NCI-H2029 (cell line): ENCODE measurements at places on chromosomes 6 and 20.

DNA sequence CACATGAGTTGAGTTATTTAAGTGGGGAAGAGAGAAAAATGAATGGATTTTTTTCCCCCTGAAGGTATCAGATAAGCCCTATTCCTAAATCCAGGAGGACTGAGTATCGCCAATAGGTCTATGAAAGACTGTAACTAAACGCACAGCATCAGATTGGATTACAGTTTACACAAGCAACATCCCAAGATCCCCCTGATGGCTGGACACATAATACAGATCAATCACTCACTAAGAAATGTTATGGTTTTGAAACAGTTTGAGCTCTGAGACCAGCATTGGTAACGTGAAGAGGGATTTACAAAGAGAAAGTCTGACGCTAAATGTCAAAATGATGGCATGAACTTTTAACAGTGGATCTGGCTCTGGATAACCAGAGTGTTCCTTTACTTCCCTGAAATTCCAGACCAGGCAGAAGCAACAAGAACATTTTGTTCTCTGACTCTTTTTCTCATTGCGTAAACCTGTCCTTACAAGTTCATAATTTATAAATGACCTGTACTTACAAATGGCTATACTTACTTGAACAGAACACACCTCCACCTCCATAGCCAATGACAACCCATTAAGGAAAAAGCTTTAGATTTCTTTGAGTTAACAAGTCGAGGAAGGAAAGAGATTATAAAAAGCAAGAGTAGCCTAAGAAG lies 131.8 kb upstream of the BEND3 start:
- DNase-seq, result no peak

GRCh38 chr20:13552061-13552460 lies 86.7 kb downstream of the TASP1 start:
- DNase-seq, result no peak

DNA sequence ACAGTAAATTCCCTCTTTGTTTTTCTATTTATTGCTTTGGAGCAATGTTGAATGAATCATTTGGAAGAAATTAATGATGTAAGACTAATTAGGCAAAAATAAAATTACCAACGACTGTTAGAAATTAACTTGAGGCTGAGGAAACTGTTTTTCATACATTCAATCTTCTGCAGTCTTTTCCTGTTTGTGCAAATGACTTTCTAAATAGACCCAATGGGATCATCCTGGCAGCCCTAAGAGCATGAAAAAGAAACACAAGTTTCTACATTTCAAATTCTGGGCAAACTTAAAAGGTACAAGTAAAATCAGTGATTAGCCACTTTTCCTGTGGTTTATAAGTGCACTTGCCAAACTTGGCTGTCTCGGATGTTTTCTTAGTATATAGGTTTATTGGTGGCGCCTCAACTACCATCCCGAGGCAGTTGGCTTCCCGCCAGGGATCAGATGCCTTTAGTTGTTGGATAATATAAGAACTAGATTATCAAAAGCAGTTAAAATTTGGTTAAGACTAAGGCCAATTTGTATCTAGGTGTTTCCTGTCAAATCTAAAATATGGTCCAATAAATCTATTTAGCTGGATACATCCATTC lies 181.2 kb downstream of the ISM1 start:
- no peak for DNase-seq

DNA sequence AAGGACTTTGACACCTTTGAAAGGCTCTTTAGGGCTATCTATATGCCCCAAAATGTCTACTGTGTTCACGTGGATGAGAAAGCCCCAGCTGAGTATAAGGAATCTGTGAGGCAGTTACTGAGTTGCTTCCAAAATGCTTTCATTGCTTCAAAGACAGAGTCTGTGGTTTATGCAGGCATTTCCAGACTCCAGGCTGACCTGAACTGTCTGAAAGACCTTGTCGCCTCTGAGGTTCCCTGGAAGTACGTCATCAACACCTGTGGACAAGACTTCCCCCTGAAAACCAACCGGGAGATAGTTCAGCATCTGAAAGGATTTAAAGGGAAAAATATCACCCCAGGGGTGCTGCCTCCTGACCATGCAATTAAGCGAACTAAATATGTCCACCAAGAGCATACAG lies 65.2 kb downstream of the GCNT2 start:
- no peak for DNase-seq

DNA sequence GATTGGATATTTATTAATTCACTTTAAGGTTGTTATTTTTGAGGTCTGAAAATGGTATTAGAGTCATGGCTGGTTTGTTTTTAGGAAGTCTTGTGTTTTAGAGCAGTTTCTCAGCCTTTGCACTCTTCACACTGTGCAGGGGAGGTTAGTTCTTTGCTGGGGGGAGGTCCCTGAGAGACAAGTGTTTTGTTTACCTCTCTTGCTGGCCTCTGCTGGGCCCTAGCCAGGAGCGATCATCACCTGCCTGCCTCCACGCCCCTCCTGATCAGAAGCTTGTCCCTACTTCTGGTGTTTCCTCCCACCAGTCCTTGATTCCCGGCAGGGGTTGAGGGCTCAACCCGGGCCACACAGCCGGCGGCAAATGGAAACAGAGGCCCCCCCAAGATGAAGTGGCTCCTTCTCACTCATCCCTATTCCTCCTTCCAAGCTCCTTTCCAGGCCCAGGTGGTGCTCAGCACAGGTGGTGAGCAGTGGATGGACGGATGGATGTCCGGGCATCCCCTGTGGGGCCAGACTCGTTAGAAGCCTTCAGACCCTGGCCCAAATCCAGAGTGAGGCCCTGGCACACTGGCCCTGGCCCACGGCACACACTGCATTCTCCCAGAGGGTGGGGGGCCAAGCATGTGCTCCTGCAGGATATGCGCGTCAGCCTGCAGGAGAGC lies 51.3 kb downstream of the GRM4 start:
- DNase-seq, result peak; percentile 82

- no peak for DNase-seq
Observed at GRCh38 chr6:4568138-4568537, 208.1 kb upstream of the CDYL start.

- no peak for DNase-seq
Observed at GRCh38 chr6:117564681-117565080, 37.6 kb downstream of the GOPC start.

DNA sequence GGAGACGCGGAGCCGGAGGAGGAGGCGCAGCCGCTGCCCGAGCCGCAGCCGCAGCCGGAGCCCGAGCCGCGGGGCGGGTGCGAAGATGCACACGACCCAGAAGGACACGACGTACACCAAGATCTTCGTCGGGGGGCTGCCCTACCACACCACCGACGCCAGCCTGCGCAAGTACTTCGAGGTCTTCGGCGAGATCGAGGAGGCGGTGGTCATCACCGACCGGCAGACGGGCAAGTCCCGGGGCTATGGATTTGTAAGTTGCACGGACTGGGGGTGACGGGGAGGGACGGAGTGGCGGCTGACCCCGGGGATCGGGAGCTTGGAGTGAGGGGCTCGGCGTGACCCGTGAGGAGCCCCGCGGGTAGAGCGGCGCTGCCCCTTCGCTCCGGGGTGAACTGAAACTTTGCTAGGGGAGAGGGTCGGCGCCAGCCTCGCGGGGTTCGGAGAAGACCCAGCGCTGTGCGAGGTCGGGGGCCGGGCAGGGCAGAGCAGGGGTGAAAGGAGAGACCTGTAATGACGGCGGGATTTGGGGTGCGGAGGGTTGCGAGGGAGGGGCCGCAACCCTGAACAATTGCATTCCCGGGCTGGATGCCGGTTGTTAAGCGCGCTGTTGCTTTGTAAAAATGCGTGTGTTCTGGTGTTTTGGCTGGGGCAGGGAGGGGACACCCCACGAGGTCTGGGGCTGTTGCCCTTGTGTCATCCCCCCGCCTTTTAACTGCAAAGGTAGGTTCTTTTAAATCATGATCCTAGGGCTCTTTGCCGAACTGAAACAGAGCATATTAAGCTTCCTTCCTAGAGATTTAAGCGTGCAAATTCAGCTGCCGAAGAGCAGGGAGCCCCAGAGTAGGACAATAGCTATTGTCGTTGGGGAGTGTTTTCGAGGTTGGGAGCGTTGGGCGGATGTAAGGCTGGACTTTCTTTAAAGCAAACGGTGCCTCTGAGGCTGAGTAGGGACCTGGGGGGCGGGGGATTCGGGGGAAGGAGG lies 628 bp downstream of the RBM24 start:
- DNase-seq, result no peak

DNA sequence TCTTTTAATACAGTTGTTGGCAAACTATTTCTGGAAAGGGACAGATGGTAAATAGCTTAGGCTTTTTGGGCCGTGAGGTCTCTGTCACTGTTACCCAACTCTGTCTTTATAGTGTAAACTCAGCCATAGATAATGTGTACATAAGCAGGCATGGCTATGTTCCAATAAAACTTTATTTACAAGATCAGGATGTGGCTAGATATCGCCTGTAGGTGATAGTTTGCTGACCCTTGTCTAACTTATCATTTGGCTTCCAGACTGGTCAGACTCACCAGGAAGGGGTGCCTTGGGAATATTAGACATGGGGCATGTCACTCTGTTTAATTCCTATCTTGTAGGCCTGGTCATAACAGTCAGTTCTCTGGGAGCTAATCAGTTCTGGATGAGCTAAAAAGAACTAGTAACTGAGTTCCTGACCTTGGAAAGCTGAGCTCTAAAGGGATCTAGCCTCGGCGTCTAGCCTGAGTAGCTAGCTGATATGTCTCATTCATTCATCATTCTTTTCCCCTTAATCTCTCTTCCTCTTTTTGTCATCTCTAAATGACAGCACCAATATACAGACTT lies 163.6 kb downstream of the SLC16A10 start:
- DNase-seq, result no peak

DNA sequence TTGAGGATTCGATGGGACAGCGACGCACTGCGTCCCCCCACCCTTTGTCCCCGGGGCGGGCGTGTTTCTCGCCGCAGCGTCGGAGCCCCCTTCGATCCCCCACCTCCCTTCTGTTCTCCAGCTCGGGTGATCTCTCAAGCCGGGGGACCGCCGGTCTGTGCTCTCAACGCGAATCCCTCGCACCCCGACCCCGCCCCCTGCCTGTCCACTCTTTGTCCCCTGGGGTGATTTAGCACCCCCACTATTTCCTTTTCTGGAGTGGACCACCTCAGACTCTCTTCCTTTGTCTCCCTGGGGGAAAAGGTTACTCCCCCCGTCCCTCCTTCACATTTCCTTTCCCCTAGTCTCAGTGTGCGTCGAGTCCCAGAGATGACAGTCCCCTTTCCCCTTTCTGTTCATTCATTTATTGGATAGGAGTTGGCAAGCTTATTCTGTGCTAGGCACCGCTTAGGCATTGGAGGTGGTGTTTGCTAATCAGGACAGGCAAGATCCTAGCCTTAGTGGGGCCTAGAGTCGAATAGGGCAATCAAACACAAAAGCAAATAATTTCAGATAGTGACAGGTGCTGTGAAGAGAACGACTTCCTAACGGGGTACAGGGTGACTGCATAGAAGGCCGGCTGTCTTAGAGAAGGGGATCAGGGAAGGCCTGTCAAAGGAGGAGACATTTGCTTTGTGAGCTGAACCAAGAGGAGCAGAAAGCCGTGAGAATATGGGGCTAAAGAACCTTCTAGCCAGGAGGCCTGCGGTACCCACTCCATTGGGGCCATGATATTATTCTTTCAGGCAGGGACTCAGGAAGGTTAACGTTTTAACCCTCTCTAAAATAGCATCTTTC lies 741 bp downstream of the PTPN1 start:
- DNase-seq, result no peak

DNA sequence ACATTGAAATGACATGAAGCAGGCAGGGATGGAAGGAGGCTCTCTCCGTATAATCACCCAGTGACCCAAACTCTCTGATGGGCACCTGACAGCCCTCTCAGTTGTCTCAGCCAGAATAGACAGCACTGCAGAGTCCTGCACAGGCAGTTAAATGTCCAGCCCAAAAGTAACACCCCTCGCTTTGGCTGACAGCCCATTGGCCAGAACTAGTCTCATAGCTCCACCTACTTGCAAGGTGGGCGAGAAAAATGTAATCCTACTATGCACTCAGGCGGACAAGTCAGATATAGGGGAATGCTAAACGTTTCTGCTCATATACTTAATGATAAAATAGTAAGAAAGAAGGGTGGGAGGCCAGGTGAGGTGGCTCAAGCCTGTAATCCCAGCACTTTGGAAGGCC lies 393.5 kb upstream of the JARID2 start:
- no peak for DNase-seq

DNA sequence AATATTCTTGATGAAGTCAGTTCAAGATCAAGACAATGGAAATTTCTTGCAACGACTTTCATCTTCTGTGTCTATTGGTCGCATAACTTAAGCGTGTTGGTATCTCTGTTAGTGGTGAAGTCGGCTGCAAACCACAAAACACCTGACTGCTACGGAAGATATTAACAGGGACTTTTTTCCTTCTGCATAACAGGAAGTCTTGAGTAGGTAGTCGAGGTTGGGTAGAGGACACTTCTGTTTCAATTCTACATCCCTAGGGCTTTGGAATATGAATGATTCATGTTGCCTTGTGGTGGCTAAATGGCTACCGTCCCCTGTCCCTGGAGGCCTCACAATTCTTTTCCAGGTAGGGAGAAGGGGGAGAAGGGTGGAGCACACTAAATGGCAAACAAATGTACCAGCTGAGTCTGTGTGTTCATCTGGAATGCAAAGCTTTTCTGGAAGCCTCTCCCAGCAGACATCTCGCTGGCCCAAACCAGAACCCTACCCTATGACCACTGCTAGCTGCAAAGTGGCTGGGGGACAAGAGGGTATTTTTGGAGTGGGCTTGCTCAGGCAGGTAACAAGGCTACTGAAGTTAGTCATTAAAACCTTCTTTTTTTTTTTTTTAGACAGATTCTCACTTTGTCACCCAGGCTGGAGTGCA lies 34.6 kb upstream of the NKX2-2 start:
- no peak for DNase-seq

DNA sequence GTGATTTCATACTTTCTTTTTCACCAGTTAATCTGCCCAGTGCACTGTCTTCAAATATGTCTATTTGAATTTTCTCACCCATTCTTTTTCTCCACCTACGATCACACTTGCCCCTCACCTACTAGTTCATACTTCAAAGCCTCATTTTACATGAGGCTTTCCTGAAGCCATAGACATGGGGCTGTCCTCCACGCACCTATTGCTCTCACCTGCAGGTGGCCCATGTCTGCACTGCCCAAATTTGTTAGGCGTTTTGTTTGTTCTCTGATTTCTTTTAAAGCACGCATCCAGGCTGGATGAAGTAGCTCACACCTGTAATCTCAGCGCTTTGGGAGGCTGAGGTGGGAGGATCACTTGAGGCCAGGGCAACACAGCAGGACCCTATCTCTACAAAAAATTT lies 106.8 kb upstream of the RIPOR2 start:
- no peak for DNase-seq

DNA sequence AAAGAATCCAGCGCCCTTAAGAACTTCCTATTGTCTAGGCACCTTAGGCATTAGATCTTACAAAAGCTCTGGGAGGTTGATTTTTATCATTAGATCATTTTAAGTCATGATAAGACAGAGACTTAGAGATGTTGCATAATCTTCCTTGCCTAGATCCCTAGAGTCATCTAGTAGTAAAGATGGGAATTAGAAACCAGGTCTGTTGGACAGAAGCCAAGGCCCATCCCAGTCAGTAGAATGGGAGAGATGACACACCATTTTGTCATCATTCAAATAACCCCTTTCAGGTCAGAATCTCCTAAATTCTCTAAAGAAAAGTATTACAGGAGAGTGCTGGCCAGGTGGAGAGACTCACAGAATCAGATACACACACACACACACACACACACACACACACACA lies 579.1 kb downstream of the BMP2 start:
- DNase-seq, result no peak

GRCh38 chr6:19713411-19713810 lies 123.8 kb upstream of the ID4 start:
- DNase-seq, result no peak
